ENCODE measurements at places on chromosomes 5 and 9.
A peak's percentile ranks its signal among the peaks of the same experiment; 100 is the strongest.

GRCh38 chr9:38119560-38120236, 50.7 kb upstream of the SHB start:
- DNase-seq, result no peak

DNA sequence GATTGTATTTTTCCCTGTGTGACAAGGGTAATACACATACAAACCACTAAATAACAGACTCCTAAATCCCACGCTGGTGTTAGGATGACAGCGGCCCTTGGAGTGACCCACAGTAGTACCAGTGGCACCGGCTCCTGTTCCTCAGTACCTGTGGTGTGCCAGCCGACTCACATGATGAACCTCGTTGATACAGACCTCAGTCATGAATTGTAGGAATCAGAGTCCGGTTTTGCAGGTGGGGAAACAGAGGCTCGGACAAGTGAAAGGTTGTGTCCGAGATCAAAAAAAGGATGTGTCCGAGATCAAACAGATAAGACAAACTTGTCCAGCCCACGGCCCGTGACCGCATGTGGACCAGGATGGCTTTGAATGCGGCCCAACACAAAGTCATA, 78.0 kb downstream of the AMBP start:
- no peak for DNase-seq

DNA sequence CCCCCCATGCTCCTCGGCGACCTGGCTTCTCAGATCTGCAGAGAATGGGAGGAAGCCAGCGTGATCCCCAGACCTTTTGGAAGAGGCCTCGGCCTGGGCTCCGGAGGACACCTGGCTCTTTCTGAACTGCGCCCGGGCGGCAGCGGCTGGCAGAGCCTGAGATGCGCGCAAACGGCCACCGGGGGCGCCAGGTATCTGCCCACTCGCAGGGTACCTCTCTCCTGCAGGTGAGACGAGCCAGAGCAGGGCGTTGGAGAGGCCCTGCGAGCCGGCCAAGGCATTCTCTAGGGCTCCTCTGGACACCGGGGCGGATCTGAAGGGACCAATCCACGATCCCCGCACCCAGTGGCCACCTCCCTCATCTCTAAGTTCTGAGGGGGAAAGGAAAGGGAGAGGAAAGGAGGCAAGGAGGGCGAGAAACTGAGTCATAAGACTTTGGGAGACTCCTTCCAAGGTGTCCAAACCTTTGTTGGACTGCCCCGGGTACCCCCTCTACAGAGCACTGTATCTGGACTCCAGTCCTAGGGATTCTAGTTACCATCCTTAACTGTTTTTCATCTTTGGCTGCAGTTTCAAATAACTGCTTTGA, 55.0 kb upstream of the SLC46A2 start:
- no peak for DNase-seq

DNA sequence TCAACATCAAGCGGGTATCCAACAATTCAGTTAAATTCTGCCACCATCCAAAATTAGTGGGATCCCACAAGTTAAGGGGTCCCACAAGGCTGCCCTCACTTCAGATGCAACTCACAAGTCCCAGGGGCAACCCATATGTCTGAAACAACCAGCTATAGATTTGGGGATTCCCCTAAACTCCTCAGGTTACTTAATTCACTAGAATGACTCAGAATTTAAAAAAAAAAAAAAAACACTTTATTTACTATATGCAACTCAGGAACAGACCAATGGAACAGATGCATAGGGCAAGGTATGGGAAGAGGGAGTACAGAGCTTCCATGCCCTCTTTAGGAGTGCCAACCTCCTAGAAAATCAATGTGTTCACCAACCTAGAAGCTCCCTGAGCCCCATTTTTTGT, 15.1 kb downstream of the AUH start:
- peak; percentile 9 for DNase-seq

GRCh38 chr9:118618084-118618483, 751.2 kb downstream of the BRINP1 start:
- DNase-seq, result no peak

DNA sequence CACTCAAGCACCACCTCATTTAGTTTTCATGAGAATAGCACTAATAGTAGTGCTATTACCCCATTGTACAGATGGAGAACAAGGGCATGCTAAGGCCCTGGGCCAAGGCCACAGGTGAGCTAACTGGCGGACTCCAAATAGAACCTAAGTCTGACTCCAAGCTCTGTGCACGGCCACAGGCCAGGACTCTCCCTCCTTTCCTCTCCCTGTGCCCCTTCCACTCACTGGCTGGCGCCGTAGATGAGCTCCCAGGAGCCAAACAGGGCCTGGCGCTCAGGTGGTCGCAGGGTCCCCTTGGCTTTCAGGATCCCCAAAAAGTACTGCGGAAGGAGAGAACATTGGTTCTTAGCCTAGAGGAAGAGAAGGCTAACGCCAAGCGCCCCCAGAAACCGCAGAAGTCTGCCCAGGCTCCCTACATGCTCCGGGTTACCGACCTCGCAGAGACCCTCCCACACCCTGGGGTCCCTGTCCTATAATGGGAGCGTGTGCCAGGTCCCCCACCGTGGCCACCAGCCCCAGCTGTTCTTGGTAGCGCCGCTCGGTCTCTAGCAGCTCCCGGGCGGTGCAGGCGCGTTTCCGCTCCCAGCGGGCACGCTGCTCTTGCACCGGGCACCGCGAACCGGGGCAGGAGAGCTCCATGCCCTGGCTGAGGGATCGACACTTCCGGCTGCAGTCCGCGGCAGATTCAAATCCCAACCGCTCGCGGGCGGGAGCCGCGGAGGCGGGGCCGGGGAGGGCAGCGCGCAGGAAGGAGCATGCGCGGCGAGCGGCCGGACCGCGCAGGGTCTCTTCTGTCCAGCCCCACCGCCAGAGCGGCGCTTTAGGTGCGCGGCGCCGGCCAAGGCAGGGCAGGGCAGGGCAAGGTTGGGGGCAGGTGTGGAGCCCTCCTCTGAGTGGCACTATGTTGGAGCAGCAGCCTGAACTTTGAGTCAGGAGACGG, at the start of gene ARHGEF39:
Gene ARHGEF39, minus strand, starts transcription at position 665 of the 940 bp plus-strand sequence. Its CDS starts 26 bp downstream, at position 639.
- peak; percentile 76 for DNase-seq

DNA sequence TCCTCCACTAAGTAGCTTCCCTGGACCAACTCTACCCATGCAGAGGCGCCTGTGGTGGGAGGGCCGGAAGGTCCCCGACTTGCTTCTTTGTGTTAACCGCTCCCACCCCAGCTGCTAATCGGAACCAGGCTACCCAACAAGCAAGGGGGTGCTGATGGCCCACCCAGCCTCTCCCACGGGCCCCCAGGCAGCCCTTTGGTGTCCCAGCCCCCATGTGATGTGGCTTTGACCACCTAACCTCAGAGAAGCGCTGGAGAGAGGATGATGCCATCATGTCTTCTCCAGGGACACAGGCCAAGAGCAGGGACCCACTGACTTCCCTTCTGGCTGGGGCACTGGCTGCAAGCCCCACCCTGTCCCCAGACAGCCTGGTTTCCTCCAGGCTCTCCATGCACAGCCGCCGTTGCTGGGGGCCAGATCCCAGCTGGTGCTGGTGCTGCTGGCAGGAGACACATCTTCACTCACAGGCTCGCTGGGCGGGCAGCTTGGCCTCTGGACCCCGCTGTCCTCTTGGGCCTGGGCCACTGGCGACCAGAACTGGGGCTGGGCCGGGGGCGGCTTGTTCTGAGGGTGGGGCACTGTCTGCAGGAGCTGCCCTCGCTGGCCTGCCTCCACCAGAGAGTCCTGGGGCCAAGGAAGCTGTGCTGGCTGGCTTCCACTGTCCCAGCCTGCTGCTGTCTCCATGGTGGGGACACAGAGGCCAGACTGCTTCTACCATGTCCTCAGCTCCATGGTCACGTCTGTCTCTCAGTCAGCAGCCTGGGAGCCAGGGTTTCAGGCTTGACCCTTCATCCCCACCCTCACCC, 27.8 kb downstream of the LAMC3 start:
- DNase-seq, result no peak

GRCh38 chr9:124351672-124352468, 63.4 kb downstream of the PSMB7 start:
- DNase-seq, result no peak

DNA sequence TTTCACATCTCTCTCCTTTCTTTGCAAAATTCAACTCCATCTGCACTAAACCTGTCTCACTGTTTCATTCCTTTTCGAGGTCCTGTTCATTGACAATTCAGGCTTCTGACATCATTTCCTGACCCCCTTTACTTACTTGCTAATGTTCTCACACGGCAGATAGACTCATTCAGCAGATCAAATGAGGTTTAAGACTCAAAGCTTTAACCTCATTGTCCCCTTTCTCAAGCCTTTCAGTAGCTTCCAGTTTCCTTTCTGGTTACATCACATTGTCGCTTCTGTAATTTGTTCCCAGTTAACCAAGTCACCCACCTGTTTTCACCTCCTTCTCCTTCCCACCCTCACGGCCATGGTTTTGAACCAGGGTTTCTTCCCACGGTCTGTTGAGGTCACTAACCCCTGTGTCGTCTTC, 143.4 kb upstream of the OTULINL start:
- DNase-seq, result no peak

- no peak for DNase-seq
Measured at GRCh38 chr5:133581918-133582317, 30.4 kb downstream of the FSTL4 start.

GRCh38 chr5:82641331-82642003, 363.3 kb upstream of the RPS23 start:
- DNase-seq, result peak; percentile 12

DNA sequence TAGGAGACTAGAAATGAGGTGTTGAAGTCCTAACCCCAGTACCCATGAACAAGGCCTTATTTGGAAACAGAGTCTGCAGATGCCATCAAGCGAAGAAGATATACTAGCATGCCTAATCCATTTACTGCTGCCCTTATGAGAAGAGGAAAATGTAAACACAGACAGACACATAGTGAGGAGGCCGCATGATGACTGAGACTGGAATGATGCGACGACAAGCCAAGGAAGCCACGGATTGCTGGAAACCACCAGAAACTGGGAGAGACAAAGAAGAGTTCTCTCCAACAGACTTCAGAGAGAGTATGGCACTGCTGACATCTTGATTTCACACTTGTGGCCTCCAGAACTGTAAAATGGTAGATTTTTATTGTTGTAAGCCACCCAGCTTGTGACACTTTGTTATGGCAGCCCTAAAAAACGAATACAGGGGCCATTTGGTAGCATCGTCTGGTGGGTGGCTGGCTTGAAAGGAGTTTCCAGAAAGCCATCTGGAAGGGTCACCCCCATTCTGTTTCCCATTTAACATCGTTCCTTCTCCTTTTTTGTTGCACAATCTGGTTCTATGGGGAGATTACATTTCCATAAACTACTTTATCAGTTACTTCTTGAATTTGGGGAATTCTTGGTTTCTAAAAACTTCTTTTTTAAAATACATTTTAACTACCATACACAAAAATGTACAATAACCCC, 193.1 kb downstream of the HSD17B3 start:
- no peak for DNase-seq

GRCh38 chr5:79547429-79547822, 33.5 kb upstream of the HOMER1 start:
- no peak for DNase-seq

GRCh38 chr9:2085716-2086115, 70.6 kb downstream of the SMARCA2 start:
- DNase-seq, result no peak

DNA sequence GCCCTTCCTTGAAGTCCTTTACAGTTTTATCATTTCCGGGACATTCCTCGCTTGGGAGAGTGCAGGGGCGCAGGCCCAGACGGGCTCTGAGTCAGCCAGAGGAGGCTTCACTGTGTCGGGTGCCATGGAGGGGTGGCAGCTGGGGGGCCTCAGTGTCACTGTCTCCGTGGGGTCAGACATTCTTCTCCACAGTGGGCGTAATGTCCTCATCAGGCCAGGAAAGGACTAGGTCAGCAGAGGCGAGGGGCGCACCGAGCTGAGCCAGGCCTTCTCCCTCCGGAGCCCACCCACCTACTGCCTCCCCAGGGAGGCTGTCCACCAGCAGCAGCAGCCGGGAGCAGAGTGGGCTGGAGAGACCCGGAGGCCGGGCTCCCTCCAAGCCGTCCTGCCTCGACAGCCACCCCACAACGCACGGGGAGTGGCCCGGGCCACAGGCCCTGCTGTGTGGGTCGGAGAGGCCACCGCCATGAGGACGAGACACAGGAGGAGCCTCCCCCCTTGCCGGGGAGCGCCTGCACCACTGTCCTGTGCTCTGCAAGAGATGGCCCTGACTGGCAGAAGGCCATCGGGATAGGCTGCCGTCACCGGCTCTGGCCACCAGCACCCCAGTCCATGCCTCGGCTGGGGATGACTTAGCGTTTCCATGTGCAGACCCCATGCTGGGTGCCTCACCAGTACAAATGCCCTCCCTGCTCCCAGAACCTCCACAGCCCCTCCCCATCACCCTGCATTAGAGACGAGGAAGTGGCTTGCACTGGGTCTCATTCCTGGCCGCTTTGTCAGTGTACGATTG, 26.5 kb downstream of the SARDH start:
- DNase-seq, result peak; percentile 90

GRCh38 chr5:6743161-6743560, 29.9 kb downstream of the TENT4A start:
- DNase-seq, result no peak

DNA sequence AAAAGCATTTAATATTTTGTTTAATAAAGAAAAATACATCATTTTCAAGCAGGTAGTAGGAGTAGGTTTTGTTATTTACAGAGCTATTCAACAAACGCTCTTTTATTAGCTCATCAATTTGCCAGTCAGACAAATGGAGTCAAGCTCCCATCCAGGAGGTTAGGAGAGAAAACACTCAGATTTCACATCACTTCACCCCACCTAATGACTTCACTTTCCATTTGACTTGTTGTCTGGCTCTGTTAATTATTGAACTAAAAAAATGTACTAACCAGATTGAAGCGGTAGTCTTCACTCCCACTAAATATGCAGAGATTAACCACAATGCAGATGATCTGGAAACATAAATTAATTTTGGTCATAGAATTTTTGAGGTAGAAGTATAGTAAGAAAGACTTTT, 193.6 kb upstream of the VCAN start:
- no peak for DNase-seq

DNA sequence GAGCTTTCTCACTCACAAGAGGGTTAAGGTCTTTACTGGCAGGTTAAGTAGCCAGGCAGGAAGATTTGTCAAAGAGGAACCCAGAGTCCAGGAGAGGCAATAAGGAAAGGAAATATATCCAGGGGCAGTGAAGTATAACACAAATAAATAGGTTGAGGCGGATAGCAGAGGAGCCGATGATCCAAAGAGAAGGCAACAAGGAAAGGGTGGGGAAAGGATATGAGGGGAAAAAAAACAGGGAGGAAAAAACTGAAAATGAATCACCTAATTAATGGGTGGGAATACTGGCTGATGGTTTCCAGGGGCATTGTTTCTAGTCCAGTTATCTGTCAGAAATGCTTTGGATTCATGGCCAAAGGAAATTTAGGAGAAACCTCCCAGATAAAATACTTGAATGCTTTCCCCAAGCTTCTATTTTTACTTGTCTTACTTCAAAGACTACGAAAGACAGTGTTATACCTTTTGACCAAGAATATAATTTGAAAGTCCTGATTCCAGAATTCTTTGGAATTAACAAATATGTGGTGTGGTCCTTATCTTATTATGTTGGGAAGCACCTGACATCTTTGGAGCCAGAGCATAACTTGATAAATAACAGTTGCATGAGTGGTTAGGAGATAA, 146.5 kb downstream of the AOPEP start:
- DNase-seq, result no peak

- no peak for DNase-seq
Measured at GRCh38 chr5:133728475-133728874, 116.1 kb upstream of the FSTL4 start.

Measured in H54 (cell line).